ENCODE measurements at places on chromosomes 13 and 19.
A peak's percentile ranks its signal among the peaks of the same experiment; 100 is the strongest.

- DNase-seq: no peak
These were observed 52.3 kb downstream of the PTPRS start for GRCh38 chr19:5288347-5288739.

DNA sequence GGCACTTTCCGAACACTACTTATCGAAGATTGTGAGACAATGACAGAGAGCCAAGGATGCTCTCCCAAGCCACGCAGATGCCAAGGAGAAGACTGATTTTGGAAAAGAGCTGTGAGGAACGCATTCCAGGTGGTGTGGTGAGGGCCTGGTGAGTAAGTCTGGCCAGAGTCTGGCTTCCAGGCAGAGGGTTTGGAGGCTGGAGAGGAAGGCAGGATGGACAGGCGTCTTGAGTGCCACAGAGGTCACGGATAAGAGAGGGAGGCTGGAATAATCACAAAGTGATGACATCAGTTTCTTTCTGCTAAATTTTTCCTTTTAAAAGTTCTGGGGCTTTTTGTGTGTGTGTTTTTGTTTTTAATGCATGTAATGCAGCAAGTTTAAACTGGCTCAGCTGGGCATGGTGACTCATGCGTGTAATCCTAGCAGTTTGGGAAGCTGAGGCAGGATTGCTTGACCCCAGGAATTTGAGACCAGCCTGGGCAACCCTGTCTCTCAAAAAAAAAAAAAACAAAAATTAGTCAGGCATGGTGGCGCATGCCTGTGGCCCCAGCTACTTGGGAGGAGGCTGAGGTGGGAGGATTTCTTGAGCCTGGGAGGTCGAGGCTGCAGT lies 235.1 kb downstream of the NALCN start:
- DNase-seq: no peak

DNA sequence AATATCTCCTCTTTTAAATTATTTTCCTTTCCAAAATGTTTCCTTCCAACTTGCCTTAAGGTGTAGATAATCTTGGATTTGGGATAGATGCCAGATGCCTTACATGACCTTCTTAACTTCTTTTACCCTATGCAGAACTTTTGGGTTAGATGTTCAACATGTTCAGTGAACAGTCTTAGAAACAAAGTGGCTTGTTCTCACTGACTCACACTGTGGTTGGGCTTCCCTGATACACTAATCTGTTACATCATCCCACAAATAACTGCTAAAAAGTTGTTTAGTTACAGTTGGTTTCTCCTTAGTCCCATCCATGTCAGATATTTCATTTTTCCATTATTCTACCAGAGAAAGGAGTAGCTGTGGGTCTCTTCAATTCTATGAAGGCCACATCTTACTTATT lies 2638.2 kb downstream of the PCDH9 start:
- no peak for DNase-seq

GRCh38 chr13:97658556-97658955 lies 224.6 kb downstream of the RAP2A start:
- DNase-seq: no peak

DNA sequence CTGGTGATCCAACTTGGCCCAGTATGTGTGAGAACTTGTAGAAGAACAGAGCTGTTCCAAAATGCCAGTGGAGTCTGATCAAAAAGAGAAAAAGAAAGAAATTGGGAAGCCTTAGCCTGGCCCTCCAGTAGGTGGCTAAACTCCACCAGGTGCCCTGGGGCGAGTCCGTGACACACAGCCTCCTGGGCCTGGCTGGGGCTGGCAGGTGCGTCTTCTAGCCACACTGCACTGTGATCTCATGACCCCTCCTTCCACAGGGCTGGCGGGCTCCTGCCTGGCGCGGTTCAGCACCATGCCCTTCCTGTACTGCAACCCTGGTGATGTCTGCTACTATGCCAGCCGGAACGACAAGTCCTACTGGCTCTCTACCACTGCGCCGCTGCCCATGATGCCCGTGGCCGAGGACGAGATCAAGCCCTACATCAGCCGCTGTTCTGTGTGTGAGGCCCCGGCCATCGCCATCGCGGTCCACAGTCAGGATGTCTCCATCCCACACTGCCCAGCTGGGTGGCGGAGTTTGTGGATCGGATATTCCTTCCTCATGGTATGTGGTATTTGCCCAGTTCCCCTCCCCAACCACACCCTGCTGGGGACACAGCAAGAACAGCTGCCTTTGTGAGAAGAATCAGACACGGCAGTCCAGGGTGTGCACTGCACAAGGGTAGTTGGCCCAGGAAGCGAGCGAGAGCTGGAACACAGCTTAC lies 53.7 kb downstream of the RAB20 start:
- DNase-seq: no peak

- peak; percentile 18 for DNase-seq
These were observed 52.8 kb downstream of the SPTBN4 start for GRCh38 chr19:40519352-40520322.

DNA sequence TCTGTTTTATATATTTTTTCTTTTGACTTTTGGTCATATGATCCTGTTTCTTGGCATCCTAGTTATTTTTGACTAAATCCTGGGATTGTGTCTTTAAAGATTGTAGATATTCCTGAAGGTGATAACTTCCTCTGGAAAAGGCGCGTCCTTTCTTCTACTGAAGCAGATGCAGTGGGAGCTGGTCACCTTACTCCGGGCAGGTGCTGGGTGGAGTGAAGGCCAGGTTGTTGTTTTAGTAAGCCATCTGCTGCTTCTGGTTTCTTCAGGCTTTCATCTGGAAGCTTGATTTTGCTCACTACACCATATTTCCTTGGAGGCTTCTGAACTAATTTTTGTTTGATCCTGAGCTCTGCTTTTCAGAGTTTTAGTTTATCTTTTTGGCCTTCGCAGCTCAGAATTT lies 21.5 kb downstream of the URI1 start:
- DNase-seq: no peak
